ENCODE measurements at places on chromosomes 3 and 15. TPM values are rescaled to one million over a fixed set of nuclear protein-coding genes. Genes with fewer than 3 reads are reported as not detected.

Gene VIPR1
- 1.0 TPM for polyA plus RNA-seq

Gene CCR9
- polyA plus RNA-seq = 0.09 TPM

Gene MAPK6
- 34.9 TPM for polyA plus RNA-seq

Gene GOLGA6L7
- 0.32 TPM for polyA plus RNA-seq

Gene ABHD5
- polyA plus RNA-seq = 21.3 TPM

Gene BTLA
- polyA plus RNA-seq = 0.72 TPM

Gene TOPAZ1
- polyA plus RNA-seq = not detected

Gene PRKCD
- polyA plus RNA-seq = 20.4 TPM

Gene PEX11A
- 21.0 TPM for polyA plus RNA-seq

Gene ACKR2
- 2.0 TPM for polyA plus RNA-seq

Gene DCLK3
- polyA plus RNA-seq = 0.99 TPM

Gene TGM5
- polyA plus RNA-seq = not detected

Gene ECE2
- not detected for polyA plus RNA-seq

Gene CXCR6
- 0.24 TPM for polyA plus RNA-seq

Gene SI
- polyA plus RNA-seq = 0.29 TPM

Gene SLC51B
- 12.8 TPM for polyA plus RNA-seq

Gene TMEM108
- polyA plus RNA-seq = 1.9 TPM

Gene HRG
- 1.8 TPM for polyA plus RNA-seq

Gene TF
- polyA plus RNA-seq = 9.1 TPM

Gene ZBED2
- 0.44 TPM for polyA plus RNA-seq

Gene SENP8
- polyA plus RNA-seq = 6.3 TPM

Gene SLC24A5
- polyA plus RNA-seq = 0.39 TPM

Gene CORO2B
- 25.3 TPM for polyA plus RNA-seq

Gene ACOX2
- 41.6 TPM for polyA plus RNA-seq

Gene CCNDBP1
- polyA plus RNA-seq = 46.7 TPM
